ENCODE measurements at places on chromosomes 12 and 14. TPM values are rescaled to one million over a fixed set of nuclear protein-coding genes. Genes with fewer than 3 reads are reported as not detected.

DNA sequence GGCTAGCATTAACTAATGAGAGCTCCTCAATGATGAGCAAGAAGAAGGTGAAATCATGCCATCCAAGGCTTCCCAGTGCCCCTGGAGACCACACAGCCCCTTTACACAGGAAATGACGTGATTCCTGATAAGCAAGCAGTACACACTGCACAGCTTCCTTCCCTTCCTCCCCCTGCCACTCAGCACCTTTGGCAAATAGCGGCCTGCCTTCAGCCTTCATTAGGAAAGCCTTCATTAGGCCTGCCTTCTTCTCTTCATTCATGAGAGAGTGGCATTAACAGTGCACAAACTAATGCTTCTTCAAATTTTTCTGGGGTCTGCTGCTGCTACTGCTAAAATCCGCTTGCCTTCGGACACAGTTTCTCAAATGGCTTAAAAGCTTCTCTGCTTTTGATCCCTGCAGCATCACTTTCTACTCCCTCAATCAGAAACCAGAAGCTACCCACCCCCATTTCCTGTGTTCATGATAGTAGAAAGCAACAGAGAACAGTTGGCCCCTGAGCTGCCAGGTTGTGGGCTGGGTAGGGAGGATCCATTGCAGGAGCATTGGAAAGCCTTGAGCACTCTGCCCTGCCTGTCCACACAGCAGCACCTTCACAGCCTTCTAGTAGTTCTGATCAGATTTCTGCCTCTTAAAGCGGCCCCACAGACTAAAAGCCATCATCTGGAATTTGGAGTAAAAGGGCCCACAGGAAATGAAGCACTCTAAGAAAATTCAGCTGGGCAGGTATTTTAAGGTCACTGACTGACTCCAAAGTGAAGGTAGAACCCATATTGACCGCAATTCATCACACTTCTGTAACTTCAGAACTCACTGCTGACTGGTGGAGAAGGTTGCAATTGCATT lies 103.8 kb upstream of the ETV6 start:
- H3K27me3 ChIP-seq: no peaks in the 10 kb centered on the region
- H3K36me3 ChIP-seq: no peaks in the 10 kb centered on the region
- no peak overlapping the region for H3K27ac ChIP-seq
- H3K4me3 ChIP-seq: no peak overlapping the region
- no peak for DNase-seq

DNA sequence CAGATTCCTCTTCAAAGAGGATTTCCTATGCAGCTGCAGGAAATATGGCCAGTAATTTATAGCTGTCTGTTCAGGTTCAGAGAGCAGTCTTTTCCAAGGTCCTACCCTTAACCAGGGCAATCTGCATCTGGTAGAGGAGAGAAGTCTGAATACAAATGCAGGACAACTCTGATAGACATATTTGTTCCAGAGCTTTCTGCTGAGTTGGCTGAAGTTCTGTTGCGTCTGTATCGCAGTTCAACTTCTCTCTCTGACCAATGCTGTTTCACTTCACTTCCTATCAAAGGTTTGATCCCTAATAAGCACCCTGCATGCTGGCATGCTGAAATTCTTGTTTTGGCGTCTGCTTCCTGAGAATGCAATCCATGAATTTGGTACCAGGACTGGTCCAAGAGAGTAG lies 14.0 kb upstream of the CCDC91 start:
- H3K36me3 ChIP-seq: no peaks in the 10 kb centered on the region
- H3K4me1 ChIP-seq: 0 out of 2 replicates have a peak, but pooled peaks cover 3% of the 10 kb centered on the region
- DNase-seq: no peak
- H3K27me3 ChIP-seq: no peaks in the 10 kb centered on the region
- no peak overlapping the region for H3K4me3 ChIP-seq
- H3K27ac ChIP-seq: no peak overlapping the region

DNA sequence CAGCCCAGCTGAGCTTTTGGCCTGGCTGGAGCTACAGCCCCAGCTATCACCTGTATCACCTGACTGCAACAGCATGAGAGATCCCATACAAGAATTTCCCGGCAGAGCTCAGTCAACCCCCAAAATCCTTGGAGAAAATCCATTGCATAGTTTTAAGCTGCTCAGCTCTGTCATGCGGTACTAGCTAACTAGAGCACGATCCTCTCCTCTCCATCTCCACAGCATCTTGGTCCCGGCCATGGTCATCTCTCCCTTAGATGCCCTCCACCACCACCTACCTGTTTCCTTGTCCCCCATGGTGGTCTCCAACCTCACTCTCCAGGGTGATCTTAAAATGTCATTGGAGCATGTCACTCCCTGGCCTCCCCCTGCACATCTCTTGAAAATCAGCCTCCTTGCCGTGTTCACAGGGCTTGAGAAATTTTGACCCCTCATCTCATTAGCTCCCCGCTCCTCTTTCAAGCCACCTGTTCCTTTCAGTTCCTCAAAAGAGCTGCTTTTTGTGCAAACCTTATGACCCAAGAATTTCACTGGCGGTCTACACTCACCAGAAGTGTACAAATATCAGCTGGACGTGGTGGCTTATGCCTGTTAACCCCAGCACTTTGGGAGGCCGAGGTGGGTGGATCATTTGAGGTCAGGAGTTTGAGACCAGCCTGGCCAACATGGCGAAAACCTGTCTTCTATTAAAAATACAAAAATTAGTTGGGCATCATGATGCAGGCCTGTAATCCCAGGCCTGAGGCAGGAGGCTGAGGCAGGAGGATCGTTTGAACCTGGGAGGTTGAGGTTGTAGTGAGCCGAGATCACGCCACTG lies 8.1 kb upstream of the CLMN start:
- DNase-seq: peak; percentile 80
- no peaks in the 10 kb centered on the region for H3K36me3 ChIP-seq
- H3K27ac ChIP-seq: no peak overlapping the region

TIGAR gene
- 18.7 TPM for total RNA-seq

ZFC3H1 gene
- 24.5 TPM for total RNA-seq

- no peaks in the 10 kb centered on the region for H3K4me1 ChIP-seq
- H3K36me3 ChIP-seq: no peaks in the 10 kb centered on the region
- H3K27ac ChIP-seq: no peak overlapping the region
- H3K4me3 ChIP-seq: no peak overlapping the region
These were observed 149.0 kb downstream of the CAPZA3 start for GRCh38 chr12:18886962-18887361.

DNA sequence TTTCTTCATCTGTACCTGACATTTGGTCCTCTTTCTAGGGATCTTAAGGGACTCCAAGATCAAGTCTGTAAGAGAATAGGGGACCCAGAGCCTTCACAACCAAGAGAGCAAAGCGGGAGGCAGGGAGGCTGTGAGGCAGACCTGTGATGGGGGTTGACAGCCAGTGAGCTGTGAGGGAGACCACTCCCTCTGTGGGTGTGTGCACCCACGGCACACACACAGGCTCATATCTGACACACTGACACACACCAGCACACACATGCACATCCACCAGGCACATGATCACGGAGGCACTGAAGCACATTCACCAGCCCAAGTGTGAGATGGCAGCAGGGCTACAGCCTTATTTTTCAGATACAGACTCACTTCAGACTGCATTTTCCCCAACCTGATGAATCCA lies 55.2 kb downstream of the SPTB start:
- DNase-seq: no peak
- H3K27me3 ChIP-seq: peaks cover 13% of the 10 kb centered on the region
- H3K27ac ChIP-seq: no peak overlapping the region
- no peaks in the 10 kb centered on the region for H3K36me3 ChIP-seq
- H3K4me1 ChIP-seq: peaks cover 8% of the 10 kb centered on the region

AMN gene
- total RNA-seq: not detected

GRCh38 chr12:101243074-101243473 lies 33.0 kb upstream of the SLC5A8 start:
- no peaks in the 10 kb centered on the region for H3K4me1 ChIP-seq
- no peak overlapping the region for H3K27ac ChIP-seq
- H3K27me3 ChIP-seq: no peaks in the 10 kb centered on the region
- H3K4me3 ChIP-seq: no peak overlapping the region

DNA sequence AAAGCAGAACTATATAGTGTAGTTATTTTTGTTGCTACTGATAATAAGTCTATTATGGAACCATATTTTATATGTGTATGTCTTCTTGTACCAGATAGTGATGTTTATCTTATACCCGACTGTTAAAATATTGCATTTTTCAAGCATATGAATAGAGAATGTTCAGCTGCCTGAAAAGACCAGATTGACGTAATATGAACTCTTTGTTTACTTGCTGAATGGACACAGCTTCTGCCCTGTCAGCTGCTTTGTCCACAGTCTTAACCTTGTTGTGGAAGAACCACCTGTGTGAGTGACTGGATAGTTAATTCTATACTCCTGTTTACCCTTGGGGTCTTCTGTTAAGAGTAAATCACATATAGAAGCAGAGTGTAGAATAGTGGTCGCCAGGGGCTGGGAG lies 109.3 kb downstream of the LGR5 start:
- H3K36me3 ChIP-seq: no peaks in the 10 kb centered on the region
- H3K4me1 ChIP-seq: peaks cover 19% of the 10 kb centered on the region
- peak; percentile 13 for DNase-seq
- no peaks in the 10 kb centered on the region for H3K27me3 ChIP-seq
- no peak overlapping the region for H3K27ac ChIP-seq
- H3K4me3 ChIP-seq: no peak overlapping the region

GRCh38 chr14:54673193-54674045 lies 106.5 kb downstream of the SAMD4A start:
- peaks cover 48% of the 10 kb centered on the region for H3K4me1 ChIP-seq
- no peaks in the 10 kb centered on the region for H3K36me3 ChIP-seq
- peak overlapping the region; percentile 38 for H3K27ac ChIP-seq
- H3K4me3 ChIP-seq: 0 out of 2 replicates have a peak overlapping the region, but pooled peaks have one; percentile 6
- peak; percentile 53 for DNase-seq

DNA sequence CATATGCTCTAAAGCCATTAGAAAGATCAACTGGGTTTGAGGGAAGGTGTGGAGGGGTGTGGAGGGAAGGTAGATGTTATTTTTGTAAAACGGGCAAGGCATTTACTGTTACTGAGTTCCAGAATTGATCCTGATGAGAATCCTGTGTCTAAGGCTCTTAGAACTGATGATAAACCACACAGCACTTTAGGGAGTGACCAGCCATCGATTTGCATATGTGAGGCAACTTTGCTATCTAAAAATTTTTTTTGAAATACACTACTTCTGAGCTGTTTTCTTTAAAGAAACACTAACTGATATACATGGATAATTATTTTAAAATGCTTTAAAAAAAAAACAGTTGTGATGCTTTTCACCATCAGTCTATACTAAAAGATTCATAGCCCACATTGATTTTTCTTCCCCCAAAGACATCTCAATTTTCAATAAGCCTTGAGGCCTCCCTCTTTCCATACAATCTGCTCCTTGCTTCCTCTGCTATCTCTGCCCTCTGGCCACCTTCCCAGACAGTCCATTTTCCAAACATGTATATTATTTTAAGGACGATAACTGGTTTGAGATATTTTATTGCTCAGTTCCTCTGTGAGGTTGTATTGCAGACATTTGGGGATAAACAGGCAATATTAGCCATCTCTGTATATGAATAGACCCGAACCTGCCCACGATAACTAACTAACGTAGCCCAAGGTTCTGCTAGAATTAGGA lies 265.9 kb downstream of the EFCAB11 start:
- H3K27me3 ChIP-seq: no peaks in the 10 kb centered on the region
- DNase-seq: no peak
- H3K27ac ChIP-seq: no peak overlapping the region
- H3K4me1 ChIP-seq: no peaks in the 10 kb centered on the region

GRCh38 chr12:27474344-27474743 lies 27.8 kb downstream of the SMCO2 start:
- H3K4me3 ChIP-seq: no peak overlapping the region
- no peaks in the 10 kb centered on the region for H3K4me1 ChIP-seq
- H3K36me3 ChIP-seq: no peaks in the 10 kb centered on the region

DNA sequence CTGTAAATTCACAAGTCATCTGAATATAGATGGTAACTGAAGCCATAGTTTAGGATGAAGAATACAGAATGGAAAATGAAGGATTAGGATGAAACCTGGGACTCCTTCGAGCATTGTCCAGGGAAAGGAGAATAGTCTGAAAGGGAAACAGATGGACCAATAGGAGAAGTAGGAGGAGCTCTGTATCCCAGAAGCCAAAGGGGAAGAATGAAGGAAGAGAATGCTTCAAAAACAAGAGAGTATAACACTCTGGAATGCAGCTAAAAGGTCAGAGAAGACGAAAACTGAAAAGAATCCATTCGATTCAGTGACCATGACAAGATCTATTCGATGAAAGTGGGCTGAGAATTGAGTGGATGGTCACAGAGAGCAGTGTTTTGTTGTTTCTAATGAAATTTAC lies 1.0 kb downstream of the GMFB start:
- H3K36me3 ChIP-seq: peaks cover 3% of the 10 kb centered on the region
- peaks cover 5% of the 10 kb centered on the region for H3K4me1 ChIP-seq
- DNase-seq: peak; percentile 39
- no peaks in the 10 kb centered on the region for H3K27me3 ChIP-seq
- peak overlapping the region; percentile 71 for H3K4me3 ChIP-seq
- H3K27ac ChIP-seq: peak overlapping the region; percentile 82

LMNTD1 gene
- not detected for total RNA-seq

DNA sequence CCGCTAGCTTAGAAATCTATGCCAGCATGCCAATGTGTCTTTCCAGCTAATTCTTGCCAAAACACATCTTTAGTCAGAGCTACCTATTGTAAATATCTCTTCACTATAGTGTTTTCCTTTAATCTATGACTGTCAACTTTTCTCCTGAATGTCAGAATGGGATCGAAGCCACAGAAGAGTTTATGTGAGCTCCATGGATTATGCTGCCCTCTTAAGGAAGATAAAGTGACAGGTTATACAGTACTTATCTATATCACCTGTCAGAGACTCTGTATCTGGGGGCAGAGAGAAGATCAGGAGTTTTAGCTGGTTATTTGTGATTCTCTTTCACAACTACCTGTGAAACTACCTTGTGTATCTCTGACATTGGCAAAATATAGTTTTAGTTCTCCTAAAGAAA lies 204.3 kb upstream of the SEL1L start:
- no peaks in the 10 kb centered on the region for H3K4me1 ChIP-seq
- H3K4me3 ChIP-seq: no peak overlapping the region
- H3K27me3 ChIP-seq: no peaks in the 10 kb centered on the region
- no peaks in the 10 kb centered on the region for H3K36me3 ChIP-seq
- H3K27ac ChIP-seq: no peak overlapping the region

All from SJCRH30 (cell line).